ENCODE measurements at places on chromosomes 6 and 20. TPM values are rescaled to one million over a fixed set of nuclear protein-coding genes. Genes with fewer than 3 reads are reported as not detected.

GRCh38 chr20:61253264-61253639 lies 1.2 kb downstream of the CDH4 start:
- DNase-seq, result no peak

GRCh38 chr6:4682431-4683097 lies 93.6 kb upstream of the CDYL start:
- DNase-seq, result no peak

DNA sequence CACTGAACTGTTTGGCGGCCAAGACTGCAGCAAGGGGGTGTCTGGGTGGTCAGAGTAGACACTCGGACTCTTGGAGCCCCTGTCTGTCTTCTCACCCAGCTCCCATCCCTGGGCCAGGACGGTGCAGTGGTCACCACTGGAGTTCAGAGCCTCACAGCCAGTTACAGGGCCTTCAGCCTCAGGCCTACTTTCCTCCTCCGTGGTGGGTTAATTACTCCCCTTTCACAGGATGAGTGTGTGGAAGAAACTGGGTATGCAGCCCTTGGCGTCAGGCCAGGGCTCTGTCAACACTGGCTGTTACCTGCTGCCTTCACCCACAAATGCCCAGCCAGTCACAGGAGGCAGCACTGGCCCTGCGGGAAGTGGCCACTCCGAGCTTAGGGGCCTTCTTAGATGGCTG lies 1.8 kb upstream of the YTHDF1 start:
- DNase-seq, result no peak

GRCh38 chr20:50786703-50787102 lies 8.2 kb upstream of the BCAS4 start:
- no peak for DNase-seq

- DNase-seq, result no peak
Observed at GRCh38 chr20:20448881-20449280, 81.0 kb downstream of the INSM1 start.

DNA sequence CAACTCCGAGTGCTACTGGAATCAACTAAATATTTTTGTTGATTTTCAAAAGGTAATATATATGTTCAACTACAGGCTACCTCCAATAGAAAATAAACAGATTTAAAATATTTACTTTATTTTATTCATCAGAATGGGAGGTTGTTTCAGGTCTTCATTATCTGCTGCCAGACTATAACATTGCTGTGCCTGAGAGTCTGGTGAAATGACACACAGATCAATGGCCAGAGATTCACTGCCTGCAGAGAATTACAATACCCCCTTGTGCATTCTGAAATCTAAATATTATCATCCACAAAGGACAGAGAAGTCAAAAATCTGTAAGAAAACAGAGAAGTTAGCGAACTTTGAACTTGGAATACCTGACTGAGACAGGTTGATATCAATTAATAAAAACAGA lies 667.8 kb upstream of the GJE1 start:
- DNase-seq, result no peak

DNA sequence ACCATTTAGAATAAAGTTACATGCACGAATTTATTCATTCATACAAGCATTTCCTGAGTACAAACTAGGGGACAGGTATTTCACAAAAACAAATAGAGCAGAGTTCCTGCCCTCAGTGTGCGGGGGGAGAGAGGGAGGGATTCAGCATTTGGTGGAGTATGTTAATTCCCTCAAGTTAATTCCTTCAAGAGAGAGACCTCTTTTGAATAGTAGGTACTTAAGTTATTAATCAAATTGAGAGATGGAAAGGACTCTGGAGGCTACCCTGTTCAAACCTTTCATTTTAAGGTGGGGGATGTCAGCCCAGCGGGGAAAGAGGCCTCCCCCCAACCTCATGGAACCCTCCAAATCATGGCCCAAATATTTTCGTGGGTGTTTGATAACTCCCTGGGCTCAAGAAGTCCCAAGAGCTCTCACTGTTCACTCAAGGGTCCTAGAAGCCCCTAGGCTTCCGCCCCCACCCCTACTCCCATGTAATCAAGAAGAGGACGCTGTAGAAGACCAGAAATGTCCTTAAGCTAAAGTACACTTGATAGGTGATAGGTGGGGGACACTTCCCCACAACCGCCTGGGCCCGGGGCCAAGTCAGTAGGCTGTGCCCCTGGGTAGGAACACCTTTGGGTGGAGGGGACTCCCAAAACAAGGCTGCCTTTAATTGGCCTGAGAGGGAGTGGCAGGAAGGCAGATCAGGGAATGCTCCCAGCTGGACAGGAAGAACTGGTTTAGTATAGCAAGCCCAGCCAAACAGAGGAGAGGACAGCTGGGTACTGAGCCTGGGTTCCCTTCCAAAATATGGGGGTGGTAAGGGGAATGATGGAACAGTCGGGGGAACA lies 2.9 kb downstream of the SDC4 start:
- no peak for DNase-seq

DCBLD1 gene
- 39.3 TPM for total RNA-seq

MRPL14 gene
- total RNA-seq, result 35.1 TPM

OOEP gene
- not detected for total RNA-seq

GRCh38 chr6:170089963-170090362 lies 200.9 kb downstream of the DLL1 start:
- peak; percentile 57 for DNase-seq

DNA sequence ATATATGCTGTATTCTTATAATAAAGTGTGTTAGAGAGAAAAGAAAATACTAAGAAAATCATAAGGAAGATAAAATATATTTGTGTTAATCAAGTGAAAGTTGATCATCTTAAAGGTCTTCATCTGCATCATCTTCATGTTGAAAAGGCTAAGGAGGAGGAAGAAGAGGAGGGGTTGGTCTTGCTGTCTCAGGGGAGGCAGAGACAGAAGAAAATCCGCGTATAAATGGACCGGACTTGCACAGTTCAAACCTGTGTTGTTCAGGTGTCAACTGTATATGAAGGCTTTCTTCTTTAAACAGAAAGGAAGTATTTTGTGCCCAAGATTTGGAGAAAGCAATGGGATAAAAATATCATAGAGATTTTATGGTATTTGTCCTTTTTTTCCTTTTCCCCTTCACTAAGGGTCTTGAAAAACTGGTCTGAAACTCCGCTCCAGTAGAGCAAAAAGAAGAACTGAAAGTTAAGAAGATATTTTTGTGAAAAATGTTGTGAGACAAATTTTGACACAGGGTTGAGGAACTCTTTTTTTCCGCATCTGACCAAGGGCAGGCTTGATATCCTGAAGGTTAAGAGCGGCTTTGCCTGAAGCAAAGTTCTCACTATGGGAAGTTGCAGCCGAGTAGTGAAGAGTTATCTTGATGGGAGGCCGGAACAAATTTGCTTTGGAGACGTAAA lies 350.7 kb downstream of the LAMA2 start:
- no peak for DNase-seq

TCP11 gene
- not detected for total RNA-seq

XKR7 gene
- not detected for total RNA-seq

GRCh38 chr20:19880256-19881079 lies 122.4 kb downstream of the RIN2 start:
- DNase-seq, result no peak

EFCAB8 gene
- total RNA-seq, result 0.51 TPM

SLC22A16 gene
- total RNA-seq, result not detected

GRCh38 chr20:62244644-62245108 lies 6.4 kb downstream of the OSBPL2 start:
- no peak for DNase-seq

- no peak for DNase-seq
Observed at GRCh38 chr20:17964073-17964472, 4.5 kb downstream of the SNX5 start.

DNA sequence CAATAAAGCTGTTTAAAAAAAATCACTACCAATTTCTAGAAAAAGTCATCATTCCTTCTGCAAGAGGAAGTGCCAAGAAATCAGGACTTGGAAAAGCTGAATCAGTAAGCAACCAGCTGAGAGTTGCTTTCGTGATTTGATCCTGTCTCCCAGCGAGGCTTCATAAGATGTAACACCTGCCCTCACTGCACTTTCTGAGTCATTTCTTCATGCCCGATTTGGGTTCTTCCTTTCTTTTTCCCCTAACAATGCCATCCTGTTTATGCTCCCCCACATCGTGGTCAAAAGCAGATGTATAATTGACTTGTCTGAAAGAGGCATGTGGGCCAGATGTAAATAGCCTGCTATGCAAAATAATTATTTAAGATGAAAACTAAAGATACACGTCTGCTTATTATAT lies 52.1 kb downstream of the RIPOR2 start:
- no peak for DNase-seq

- no peak for DNase-seq
Observed at GRCh38 chr6:26394289-26394688, 7.8 kb upstream of the BTN3A1 start.

- no peak for DNase-seq
Observed at GRCh38 chr6:99348288-99349170, 945 bp downstream of the FAXC start.

SLC26A8 gene
- total RNA-seq, result not detected

GRCh38 chr6:99341862-99342455 lies 7.5 kb downstream of the FAXC start:
- no peak for DNase-seq

GRCh38 chr6:112938650-112939049 lies 591.5 kb downstream of the RFPL4B start:
- no peak for DNase-seq

DNA sequence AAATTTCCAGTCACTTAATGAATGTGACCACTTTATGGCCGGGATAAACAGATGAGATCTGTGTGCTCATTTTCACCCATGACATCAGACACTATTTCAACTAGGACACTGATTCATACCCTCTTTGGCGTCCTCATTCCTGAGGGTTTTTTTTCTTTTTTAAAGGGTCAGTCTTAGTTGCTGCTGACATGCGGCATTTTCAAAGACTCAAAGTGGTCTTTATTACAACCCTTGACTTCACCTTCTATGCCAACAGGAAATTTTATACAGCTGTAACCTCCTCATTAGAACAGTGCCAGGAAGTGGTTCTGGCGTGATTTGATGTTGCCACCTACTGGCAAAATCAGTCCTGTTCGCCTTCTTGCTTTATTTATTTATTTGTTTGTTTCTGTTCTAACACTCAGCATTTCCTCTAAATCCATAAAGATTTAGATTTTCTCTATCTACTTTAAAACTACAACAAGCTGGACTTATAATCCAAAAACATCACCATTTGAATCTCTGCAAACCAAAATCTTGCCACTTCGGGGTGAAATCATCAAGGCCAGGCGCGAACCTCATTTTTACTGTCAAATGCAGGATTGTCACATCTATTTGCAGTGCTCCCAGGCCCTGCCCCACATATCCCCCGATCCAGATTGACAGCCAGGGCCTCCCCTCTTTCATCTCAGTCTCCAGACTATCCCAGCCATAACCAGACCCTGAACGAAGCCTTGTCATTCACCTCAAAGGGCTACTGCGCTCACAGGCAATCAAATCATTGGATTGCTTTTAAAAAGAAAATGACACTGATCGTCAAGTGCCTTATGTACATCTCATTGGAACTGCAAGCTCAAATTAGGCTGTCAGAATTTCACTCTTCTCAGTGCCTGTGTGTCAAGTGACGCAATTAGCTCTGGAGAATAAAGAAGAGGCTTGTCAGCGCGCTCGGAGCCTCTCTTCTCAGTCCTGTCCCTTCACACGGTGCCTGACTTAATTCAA lies 77.5 kb downstream of the C6orf118 start:
- no peak for DNase-seq

DNA sequence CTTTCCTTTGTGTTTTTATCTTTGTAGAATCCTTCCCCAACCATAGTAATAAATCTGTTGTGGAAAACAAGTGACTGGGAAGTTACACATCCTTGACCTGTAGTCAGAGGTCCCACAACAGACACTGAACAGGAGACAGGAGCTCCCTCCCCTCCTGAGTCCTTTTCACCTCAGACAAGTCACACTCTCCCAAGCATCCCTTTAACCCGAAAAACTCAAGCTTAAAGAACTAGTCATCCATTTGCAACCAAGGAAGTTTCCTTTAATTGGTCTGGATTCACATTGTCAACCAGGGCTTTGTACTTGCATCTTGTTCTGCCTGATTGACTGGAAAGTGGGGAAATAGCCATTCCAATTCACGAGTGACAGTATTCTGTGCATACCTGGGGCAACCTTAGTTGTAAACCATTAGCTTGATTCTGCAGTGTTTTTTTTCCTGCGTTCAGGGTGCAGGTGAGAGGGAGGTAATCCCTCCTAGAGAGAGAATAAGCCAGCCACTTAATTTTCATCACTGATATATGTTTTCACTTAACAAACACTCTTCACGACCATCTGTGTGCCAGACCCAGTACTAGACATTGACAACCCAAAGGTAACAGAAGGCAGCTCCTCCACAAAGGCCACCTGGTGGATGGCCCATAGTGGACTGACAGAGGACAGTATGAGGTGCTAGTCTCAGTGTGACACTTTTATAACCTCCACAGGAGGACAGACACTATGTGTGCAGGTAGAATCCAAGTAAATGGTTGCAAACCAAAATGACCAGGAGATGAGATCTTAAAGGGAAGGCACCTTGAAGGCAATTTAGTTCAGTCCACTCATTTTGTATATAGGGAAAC lies 112.4 kb downstream of the SLX4IP start:
- no peak for DNase-seq

Data from chondrocyte (in vitro differentiated cells).